ENCODE measurements at places on chromosomes 2 and 18. TPM values are rescaled to one million over a fixed set of nuclear protein-coding genes. Genes with fewer than 3 reads are reported as not detected.

GRCh38 chr2:112137516-112138158 is 548 bp upstream of the FBLN7 start:
- H3K27me3 ChIP-seq: no peaks in the 10 kb centered on the region
- H3K4me3 ChIP-seq: peak overlapping the region; percentile 81
- peaks cover 8% of the 10 kb centered on the region for H3K4me1 ChIP-seq
- DNase-seq: peak; percentile 21

DNA sequence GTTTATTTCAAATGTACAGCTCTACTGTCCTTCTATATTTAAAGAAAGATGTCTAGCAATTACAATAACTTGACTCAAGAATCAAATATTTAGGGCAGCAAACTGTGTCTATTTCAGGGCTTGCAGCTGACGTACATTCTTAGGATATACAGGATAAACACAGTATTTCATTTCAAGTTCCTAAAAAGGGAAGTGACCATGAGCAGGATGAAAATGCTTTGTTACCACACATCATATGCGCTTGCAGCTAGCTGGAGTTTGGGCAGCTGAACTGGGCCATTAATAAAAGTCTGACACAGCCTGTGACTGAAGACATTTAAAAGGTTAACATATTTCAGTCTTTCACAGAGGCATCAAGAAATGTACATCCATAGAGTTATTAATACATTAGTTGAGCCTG is 264.6 kb upstream of the TRIB2 start:
- no peak overlapping the region for H3K27ac ChIP-seq
- H3K36me3 ChIP-seq: no peaks in the 10 kb centered on the region
- H3K4me3 ChIP-seq: no peak overlapping the region
- no peak for DNase-seq
- H3K4me1 ChIP-seq: peaks cover 13% of the 10 kb centered on the region
- no peaks in the 10 kb centered on the region for H3K27me3 ChIP-seq

The ADD2 gene
- total RNA-seq: 16.0 TPM

DNA sequence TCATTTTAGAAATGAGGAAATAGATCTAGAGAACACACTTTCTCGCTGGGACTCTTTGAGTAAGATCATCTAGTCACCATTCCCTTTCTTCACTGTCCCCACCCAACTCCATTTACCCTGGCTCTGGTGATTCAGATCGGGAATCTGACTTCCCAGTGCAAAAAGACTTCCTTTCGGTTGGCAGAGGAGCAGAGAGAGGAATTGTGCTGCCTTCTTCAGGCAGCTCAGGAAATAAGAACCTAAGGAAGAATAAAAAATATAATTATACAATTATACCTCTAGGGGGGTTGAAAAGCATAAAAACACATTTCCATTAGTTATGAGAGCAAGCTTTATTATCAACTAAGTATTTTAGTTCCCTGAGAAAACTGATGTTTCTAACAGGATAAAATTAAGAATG is 9.3 kb upstream of the MPP4 start:
- peaks cover 11% of the 10 kb centered on the region for H3K36me3 ChIP-seq
- no peak overlapping the region for H3K4me3 ChIP-seq
- peaks cover 11% of the 10 kb centered on the region for H3K4me1 ChIP-seq
- no peaks in the 10 kb centered on the region for H3K27me3 ChIP-seq
- H3K27ac ChIP-seq: no peak overlapping the region

GRCh38 chr18:13216711-13217465 is 1.7 kb upstream of the LDLRAD4 start:
- peaks cover 92% of the 10 kb centered on the region for H3K27me3 ChIP-seq
- H3K36me3 ChIP-seq: no peaks in the 10 kb centered on the region
- H3K4me3 ChIP-seq: no peak overlapping the region
- DNase-seq: no peak
- no peaks in the 10 kb centered on the region for H3K4me1 ChIP-seq
- no peak overlapping the region for H3K27ac ChIP-seq

The MC4R gene
- total RNA-seq: not detected

GRCh38 chr2:232293191-232293590 is 85.4 kb upstream of the ALPP start:
- no peak for DNase-seq
- no peak overlapping the region for H3K4me3 ChIP-seq
- no peak overlapping the region for H3K27ac ChIP-seq
- H3K27me3 ChIP-seq: no peaks in the 10 kb centered on the region

DNA sequence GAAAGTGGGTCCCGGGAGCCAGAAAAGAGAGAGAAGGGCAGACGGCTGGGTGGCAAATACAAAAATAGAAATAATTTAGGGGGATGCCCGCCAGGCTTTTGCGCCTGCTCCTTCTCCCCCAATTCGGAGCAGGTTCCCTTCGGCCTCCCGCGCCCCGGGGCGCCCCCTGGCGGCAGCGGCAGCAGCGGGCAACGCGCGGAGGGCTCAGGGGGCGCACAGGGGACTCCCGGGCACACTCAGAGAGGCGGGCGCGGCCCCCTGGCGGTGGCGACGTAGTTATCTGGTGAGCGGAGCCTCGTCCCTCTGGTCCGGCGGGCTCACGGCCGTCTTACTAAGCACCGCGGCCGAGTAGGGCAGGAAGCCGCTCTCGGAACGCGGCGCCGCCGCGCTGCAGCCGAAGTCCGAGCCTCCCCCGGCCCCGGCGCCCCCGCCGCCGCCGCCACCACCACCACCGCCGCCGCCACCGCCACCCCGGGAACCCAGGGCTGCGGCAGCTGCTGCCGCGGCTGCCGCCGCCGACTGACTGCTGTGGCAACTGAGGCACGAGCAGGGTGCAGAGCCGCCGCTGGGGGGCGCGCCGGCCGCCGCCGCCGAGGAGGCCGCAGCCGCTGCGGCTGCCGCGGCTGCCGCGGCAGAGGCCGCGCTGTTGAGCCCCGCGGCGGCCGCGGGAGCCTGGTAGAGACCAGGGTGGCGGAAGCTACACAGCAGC is 3.8 kb downstream of the EVX2 start:
- H3K4me1 ChIP-seq: no peaks in the 10 kb centered on the region
- H3K4me3 ChIP-seq: no peak overlapping the region
- H3K27ac ChIP-seq: no peak overlapping the region
- no peak for DNase-seq

DNA sequence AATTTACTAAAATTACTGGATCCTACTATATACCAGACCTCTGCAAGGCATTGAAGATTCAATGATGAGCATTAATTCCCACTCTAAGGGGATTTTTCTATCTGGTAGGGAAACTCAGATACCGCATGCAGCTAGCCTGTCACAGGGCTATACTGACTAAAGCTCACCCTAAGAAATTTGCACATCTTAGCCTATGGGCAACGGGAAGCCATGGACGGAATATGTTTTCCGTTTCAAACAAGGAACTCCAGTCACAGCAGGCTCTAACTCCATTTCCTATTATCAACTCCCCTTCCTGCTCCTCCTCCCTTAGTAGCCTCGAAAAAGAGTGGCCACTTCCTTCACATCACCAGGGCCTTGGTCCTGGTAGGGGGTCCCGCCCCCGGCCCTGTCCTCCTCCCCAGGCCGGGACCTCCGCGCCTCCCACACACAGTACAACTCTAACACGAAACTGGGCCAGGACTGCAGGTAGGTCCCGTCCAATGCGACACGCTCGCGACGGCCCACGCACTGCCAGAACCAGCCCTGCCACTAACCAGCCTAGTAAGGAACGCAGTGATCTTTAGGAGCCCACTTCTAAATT is 659 bp upstream of the COX5B start:
- H3K27me3 ChIP-seq: no peaks in the 10 kb centered on the region
- H3K4me3 ChIP-seq: peak overlapping the region; percentile 83

The CKAP2L gene
- total RNA-seq: 20.7 TPM

- DNase-seq: no peak
- no peaks in the 10 kb centered on the region for H3K36me3 ChIP-seq
- peaks cover 24% of the 10 kb centered on the region for H3K4me1 ChIP-seq
- H3K4me3 ChIP-seq: no peak overlapping the region
- H3K27ac ChIP-seq: no peak overlapping the region
- H3K27me3 ChIP-seq: no peaks in the 10 kb centered on the region
Measured at GRCh38 chr2:219567791-219568361, 3.5 kb downstream of the OBSL1 start.

- no peaks in the 10 kb centered on the region for H3K27me3 ChIP-seq
- no peaks in the 10 kb centered on the region for H3K36me3 ChIP-seq
- peaks cover 20% of the 10 kb centered on the region for H3K4me1 ChIP-seq
- H3K4me3 ChIP-seq: no peak overlapping the region
Measured at GRCh38 chr2:229661478-229661877, 52.9 kb downstream of the DNER start.

GRCh38 chr2:10777111-10777841 is 35.3 kb downstream of the PDIA6 start:
- no peak overlapping the region for H3K27ac ChIP-seq
- H3K4me1 ChIP-seq: no peaks in the 10 kb centered on the region
- no peaks in the 10 kb centered on the region for H3K27me3 ChIP-seq
- H3K36me3 ChIP-seq: peaks cover 18% of the 10 kb centered on the region
